ENCODE measurements at places on chromosomes 1 and 21. TPM values are rescaled to one million over a fixed set of nuclear protein-coding genes. Genes with fewer than 3 reads are reported as not detected.

Gene TTC39A
- 0.32 TPM for total RNA-seq

Gene P3R3URF
- total RNA-seq = not detected

Gene OR6K3
- total RNA-seq = not detected

Gene MOB3C
- 5.6 TPM for total RNA-seq

Gene TGFB2
- total RNA-seq = 49.2 TPM

Gene SUSD4
- total RNA-seq = 0.32 TPM

Gene DESI2
- 79.2 TPM for total RNA-seq

Gene KRTAP11-1
- not detected for total RNA-seq

Gene FAM229A
- total RNA-seq = 1.1 TPM

Gene PDZK1IP1
- total RNA-seq = not detected

Gene RPTN
- 0.13 TPM for total RNA-seq

Gene AMY1C
- not detected for total RNA-seq

Gene HTR6
- not detected for total RNA-seq

Gene NR1I3
- not detected for total RNA-seq

Gene RPE65
- not detected for total RNA-seq

Gene KRTAP10-7
- not detected for total RNA-seq

Gene CD52
- total RNA-seq = not detected

Gene CD5L
- total RNA-seq = not detected

Gene C4BPB
- total RNA-seq = not detected
